Cerebellum (tissue), 4 donors: ENCODE measurements at places on chromosomes 4 and X. TPM values are rescaled to one million over a fixed set of nuclear protein-coding genes. Genes with fewer than 3 reads are reported as not detected.
A peak's percentile ranks its signal among the peaks of the same experiment; 100 is the strongest.

GRCh38 chrX:154317391-154317995 is 21.9 kb downstream of the TKTL1 start:
- peak; percentile 9 for DNase-seq

GRCh38 chr4:82493721-82494425 is 63.5 kb downstream of the ENOPH1 start:
- DNase-seq, result no peak

DNA sequence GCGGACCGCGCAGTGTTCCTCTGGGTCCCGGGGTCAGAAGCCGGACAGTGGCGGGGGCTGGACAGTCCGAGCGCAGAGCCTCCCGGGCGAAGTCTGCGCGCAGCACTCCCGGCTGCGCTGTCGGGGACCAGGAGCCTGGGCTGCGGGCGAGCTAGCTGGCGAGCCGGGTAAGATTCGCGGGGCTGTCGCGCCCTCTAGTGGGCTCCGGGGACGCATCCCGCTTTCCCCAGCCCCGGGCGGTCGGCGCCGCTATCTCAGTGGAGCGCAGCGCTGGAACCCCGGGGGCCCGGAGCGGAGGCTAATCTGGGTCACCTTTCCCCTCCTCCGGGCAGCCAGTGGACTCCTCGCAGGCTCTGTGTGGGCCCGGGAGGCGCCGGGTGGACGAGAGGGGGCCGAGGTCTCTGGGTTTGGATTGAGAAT is 4.2 kb downstream of the PDGFRA start:
- peak; percentile 63 for DNase-seq

DNA sequence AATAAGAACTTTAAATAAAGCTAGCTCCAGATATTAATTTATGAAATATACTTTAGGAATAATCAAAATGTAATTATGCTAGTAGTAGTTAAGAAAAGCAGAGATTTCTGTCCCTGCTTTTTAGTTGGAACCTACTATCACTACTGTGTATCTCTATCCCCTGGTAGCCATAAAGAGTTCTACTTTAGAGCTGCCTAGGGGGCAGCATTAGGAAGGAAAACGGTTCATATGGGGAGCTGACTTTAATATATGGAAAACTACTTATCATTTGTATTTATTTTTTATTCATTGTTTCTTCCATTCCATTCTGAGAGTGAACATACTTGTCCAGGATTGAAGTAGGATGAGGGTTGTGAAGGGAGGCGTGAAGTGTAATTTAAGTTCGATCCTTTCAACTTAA is 40.9 kb downstream of the CPEB2 start:
- DNase-seq, result peak; percentile 4

Gene BTK
- total RNA-seq, result 2.2 TPM

Gene ARHGAP4
- total RNA-seq, result 9.3 TPM

Gene SUPT20HL2
- total RNA-seq, result not detected

Gene RPGR
- 17.7 TPM for total RNA-seq
